Lower lobe of right lung (tissue), 2 donors: ENCODE measurements at places on chromosomes 3 and 15.

DNA sequence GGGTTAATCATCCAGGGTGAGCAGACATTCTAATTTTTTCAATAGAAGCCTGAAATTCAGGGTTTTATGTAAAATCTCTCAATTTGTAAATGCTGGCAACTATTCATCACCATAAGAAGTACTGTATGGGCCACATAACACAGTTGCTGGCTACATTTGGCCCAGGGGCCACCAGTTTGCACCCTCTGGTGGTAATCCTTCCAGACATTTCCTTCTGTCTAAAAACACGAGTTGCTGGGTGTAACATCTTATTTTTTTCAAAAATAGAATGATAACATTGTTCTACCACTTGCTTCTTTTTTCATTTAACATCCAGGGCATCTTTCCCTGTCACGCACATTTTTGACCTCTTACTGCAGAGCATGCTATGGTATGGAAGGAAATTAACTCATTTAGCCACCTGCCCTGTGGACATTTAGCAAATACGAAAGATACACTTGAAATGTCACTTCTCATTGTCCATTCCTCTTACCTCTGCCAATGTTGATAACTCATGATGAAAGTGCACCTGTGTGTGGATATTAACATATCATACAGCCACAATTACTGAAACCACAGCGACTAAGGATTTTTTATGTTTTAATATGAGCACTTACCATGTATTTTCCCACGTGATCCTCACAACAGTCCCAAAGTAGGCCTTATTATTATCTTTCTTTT is 117.5 kb upstream of the ARHGEF3 start:
- no peak for DNase-seq

- DNase-seq = no peak
These were observed 348.0 kb upstream of the DPPA4 start for GRCh38 chr3:109685084-109686079.

DNA sequence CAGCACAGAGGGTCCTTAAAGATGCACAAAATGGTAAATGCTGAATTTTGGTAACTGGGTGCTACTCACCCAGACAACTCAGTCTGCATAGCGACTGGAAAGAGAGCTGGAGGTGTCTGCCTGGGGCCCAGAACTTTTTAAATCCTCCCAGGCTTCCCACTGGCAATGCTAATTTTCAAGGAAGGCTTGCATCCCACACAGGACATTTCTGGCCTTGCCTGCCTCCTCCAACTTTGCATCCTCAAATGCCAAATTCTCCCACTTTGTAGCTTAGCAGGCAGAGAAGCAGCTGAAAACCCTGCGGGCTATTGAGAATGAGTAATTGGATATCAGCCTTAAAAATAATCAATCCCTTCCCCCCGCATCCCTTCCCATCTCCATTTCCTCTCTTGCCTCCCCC is 656.6 kb upstream of the ADAMTS9 start:
- no peak for DNase-seq

DNA sequence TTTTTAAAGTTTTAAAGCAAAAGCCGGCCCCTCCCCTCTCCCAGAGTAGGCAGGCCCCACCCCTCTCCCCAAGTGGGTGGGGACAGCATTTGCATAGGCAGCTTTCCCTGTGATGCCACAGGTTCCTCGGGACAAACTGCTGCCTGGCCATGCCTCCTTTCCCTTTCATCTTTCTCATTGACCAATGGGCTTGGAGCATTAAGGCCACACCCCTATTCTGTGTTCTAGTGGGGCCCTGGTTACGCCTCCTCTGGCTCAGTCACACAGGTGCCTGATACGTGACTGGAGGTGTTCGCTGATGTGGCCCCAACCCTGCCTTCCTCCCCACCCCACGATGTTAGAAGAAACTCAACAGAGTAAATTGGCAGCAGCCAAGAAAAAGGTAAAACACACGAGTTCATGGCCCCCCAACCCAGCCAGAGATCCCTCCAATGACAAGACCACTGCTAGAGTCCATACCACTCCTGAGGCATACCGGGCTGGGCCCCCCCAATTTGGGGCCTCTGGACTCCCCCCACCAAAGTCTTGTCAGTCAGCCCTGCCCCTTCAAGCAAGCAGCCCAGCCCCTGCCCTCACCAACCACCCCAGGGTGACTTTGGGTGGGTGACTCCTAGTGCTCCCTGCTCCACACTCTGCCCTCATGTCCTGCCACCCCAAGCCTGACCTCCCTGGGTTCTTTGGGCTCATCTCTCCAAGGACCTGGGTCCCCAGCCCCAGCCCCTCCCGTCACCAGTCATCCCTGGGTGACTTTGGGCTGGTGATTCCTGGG is 62.8 kb upstream of the CSPG4 start:
- DNase-seq = no peak

GRCh38 chr3:99578339-99578970 is 59.9 kb upstream of the COL8A1 start:
- DNase-seq = no peak

GRCh38 chr3:58084788-58085543 is 76.7 kb downstream of the FLNB start:
- DNase-seq = no peak

- no peak for DNase-seq
These were observed 26.2 kb downstream of the TMOD3 start for GRCh38 chr15:51855612-51856011.

DNA sequence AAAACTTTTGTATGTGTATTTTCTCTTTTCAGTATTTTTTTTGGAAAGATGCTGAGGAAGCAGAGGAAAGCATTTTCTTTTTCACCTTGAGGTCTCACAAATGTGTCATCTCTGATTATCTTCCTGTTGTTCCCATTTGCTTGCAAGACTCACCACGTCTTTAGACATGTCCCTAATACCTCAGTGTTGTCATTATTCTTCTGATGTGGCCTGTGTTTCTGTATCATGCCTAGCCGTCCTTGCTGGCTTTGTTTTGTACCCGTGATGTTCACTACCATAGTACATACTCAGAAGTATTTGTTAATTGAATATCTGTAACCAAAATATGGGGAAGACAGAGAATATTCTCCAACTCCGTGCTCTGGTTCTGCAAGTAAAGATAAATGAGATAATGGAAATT is 5.0 kb upstream of the P2RY14 start:
- no peak for DNase-seq

- DNase-seq = no peak
These were observed 7.0 kb downstream of the RTP3 start for GRCh38 chr3:46504789-46505188.

GRCh38 chr3:179473565-179473964 is 22.3 kb upstream of the GNB4 start:
- no peak for DNase-seq

- DNase-seq = no peak
These were observed 22.5 kb downstream of the GABRA5 start for GRCh38 chr15:26889298-26889898.

DNA sequence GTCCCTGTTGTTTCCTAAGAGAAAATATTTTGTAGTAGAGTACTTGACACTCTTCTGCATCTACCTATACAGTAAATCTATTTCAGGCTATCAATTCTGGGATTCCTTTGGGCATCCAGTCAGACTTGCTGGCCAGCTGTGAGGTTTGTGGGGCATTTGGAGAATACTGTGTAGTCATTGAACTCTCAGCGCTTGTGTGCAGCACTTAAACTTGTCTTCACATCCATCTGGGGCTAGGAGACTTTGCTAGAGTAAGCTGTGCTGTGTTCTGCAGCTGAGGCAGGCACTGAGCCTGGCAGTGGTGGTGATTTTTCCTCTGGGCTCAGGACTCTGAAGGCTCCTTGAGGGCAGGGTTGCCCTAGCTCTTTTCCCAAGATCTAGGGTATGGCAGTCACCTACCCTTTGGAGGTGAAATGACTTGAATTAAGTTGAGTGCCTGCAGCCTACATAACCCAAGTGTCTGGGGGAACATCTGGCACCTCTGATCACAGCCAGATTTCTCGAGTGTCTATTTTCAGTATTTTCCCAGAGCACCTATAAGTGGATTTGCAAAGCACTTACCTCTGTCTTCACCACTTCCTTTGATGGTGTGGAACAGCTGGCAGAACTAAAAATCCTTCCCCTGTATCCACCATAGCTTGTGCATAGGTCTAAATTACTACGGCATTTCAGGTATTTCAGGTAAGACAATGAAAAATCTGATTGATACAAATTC is 19.3 kb downstream of the CLSTN2 start:
- DNase-seq = no peak

DNA sequence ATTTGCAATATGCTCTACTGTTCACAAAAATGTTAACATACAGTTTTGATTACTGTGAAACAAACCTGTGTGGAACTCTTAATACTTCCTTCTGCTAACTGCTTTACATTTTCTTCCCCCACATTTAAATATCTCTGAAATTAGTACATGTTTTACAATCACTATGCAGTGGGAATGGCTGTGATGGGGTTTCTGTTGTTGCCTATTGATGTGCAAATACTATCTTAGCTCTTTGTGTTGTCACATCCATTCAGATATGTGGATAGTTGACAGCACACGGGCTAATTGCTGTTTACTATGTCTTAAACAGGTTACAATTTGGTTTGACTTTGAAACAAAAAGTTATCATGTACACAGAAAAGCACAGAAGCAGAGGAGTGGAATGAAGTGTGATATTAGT is 95.8 kb upstream of the CCNL1 start:
- DNase-seq = no peak

DNA sequence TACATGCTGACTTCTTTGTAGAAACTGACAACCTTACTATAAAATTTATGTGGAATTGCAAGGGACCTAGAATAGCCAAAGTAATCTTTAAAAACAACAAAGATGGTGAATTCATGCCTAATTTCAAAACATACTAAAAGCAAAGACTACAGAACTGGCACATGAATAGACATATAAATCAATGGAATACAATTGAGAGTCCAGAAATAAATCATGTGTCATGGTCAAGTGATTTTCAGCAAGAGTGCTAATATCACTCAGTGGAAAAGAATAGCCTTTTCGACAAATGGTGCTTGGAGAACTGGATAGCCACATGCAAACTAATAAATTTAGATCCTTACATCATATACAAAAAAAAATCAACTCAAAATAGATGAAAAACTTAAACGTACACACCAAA is 8.7 kb downstream of the IMPG2 start:
- DNase-seq = no peak

DNA sequence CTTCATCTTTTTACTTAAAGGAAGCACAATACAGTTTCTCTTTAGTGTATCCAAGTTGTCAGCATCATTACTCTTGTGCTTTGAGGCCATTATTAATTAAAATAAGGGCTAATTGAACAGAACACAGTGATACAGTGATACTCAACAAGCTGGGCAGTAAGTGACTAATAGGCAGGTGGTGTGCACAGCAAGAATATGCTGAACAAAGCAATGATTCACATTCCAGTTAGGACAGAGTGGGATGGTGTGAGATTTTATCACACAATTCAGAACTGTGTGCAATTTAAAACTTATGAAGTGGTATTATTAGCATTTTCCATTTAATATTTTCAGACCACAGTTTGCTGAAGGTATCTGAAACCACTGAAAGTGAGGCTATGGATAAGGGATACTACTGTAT is 116.9 kb downstream of the PLOD2 start:
- no peak for DNase-seq

DNA sequence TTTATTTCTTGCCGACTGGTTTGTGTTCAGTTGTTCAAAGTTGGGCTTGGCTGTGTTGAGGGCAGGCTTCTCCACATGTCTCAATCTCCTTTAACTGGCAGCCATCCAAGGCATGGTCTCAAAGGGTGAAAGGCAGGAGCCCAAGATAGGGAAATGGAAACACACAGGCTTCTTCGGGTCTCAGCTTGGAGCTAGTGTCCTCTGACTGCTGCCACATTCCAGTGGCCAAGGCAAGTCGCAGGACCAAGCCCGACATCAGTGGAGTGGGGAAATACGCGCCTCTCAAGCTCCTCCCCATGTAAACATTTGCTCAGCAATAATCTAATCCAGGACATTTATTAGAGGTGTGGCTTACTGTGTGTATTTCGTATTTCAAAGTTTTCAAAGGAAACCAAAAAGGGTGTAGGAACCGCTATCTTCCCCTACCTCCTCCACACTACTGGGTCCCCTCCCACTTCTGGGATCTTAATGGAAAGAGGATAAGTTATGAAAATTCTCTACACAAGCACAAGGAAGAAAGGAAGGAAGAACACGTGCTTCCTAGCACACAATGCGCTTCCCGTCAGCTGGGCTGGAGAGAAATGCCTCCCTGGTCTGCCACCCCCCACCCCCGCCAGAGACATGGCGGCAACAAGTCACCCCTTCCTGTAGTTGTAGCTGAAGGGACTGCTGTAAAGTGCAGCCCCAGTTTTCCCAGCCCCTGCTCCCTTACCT is 181.7 kb downstream of the FAM43A start:
- no peak for DNase-seq

DNA sequence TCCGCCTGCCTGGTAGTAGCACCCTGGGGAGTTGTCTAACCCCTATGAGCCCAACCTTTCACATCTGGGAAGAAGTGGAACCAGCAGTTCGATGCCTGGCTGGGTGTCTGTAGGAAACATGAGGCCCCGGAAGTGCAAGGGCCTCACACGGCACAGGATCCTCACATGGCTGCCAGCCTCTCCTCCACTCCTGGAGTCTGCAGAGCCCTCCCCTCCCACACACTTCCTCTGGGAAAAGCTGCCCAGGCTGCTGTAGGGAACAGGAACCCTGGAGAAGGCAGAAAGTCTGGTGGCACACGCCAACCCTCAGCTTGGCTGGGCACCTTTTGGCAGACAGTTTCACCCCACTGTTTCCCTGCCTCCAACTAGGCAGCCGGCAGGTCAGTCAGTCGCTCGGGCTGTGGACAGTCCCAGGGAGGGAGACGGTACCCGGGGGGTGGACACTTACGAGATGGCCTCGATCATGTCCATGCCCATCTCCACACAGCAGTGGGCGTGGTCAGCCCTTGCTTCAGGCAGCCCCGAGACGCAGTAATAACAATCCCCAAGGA is 118.4 kb downstream of the ADCY5 start:
- peak; percentile 35 for DNase-seq

GRCh38 chr15:93619597-93619996 is 530.6 kb upstream of the RGMA start:
- DNase-seq = no peak

- no peak for DNase-seq
These were observed 277.1 kb upstream of the UMPS start for GRCh38 chr3:124453189-124453588.

GRCh38 chr3:130894130-130894985 is 474 bp downstream of the ATP2C1 start:
- DNase-seq = peak; percentile 71

DNA sequence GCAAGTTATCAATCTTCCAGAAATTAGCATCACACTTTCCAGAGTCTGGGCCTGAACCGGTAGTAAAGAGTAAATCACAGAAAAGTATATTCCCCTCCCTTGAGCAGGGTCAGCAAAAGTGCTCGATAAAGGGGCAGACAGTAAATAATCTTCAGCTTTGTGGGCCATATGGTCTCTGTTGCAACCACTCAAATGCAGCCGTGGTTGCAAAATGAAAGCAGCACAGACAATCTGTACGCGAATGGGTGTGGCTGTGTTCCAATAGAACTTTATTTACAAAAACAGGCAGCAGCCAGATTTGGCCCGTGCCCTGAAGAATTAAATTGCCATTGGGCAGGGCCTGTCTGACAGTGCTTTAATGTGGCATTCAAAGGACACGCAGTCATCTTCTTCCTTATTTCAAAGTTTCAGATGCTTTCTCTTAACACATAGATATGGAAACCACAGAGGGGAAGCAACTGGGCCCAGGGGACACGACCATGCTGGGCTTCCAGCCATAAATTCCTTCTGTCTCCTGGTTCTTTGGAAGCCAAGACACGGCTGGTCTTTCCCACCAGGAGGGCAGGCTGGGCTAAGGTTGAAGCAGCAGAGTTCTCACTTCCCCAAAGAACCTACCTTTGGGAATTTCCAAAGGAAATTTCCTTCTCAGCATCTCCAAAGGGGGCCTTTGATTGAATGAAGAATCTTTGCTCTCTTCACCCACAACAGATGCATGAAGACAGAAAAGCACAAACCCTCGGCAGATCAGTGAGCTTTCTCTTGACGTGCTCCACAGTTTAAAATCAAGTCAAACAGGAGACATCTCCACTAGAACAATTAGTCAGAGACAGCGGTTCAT is 489.8 kb upstream of the PROK2 start:
- DNase-seq = peak; percentile 55
